ENCODE measurements at places on chromosomes 2 and 18.
A peak's percentile ranks its signal among the peaks of the same experiment; 100 is the strongest.

- no peak for DNase-seq
Observed at GRCh38 chr2:208827109-208827508, 420.5 kb downstream of the PTH2R start.

GRCh38 chr2:127397568-127398238 is 9.9 kb upstream of the MAP3K2 start:
- no peak for DNase-seq

DNA sequence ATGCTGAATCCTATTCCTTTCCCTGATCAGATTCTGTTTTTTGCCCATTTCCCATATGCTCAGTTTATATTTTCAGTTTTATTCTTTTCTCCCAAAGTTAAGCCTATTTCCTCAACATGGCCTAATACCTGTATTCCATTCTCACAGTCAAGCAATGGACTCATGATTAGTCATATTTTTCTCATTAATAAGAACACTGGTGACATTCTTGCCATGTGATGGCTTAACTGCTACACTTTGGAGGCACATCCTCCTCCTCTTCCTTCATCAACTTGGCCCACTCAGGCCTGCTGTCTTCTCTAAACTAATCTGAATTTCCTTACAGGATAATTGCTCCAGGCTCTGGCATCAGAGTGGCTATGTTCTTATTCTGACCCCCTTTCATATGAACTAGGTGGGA is 679.2 kb downstream of the NYAP2 start:
- DNase-seq: no peak

DNA sequence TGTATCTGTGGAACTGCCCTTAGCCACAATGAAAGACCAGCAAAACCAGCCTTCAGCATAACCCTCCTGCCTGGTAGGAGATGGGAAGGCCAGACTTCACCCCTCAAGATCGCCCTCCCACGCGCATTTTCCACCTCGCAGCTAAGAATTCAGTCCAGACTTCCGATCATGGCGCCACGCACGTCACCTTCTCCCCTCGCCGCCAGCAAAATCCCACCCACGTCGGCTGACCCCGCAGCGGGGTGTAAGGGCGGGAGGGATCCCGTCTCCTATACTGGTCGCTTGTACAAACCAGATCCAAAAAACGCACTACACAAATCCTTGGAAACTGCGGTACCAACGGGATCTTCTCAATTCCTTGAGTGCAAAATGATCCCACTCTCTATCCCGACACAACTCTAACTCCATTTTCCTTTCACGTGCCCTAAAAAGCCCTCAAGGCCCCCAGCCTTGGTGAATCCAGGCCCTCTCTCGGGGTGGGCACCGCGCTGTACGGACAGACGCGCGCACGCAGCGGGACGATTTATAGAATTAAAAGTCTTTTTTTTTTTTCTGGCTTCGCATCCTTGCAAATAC is 1.0 kb upstream of the BMPR2 start:
- peak; percentile 39 for DNase-seq

DNA sequence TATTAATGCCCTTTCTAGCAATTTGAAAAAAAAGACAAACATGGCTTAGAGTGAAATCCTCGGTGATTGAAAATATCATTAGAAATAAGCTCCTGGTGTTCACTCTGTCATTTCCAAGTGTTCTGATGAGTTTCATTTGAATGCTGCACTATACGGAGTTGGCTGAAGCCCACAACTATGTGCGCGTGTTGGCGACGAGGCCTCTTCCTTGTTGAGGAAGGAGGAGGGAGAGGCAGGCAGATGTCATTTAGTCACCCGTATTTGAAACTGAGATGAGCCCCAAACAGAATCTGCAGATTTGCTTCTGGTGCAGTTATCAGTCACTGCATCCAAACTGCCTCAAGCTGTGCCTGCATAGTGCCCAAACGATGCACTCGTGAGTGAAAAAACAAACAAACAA is 23.5 kb upstream of the SKOR2 start:
- DNase-seq: no peak

- no peak for DNase-seq
Observed at GRCh38 chr2:162282765-162283425, 35.6 kb downstream of the IFIH1 start.

GRCh38 chr2:174051741-174052583 is 86.8 kb upstream of the SP3 start:
- no peak for DNase-seq

DNA sequence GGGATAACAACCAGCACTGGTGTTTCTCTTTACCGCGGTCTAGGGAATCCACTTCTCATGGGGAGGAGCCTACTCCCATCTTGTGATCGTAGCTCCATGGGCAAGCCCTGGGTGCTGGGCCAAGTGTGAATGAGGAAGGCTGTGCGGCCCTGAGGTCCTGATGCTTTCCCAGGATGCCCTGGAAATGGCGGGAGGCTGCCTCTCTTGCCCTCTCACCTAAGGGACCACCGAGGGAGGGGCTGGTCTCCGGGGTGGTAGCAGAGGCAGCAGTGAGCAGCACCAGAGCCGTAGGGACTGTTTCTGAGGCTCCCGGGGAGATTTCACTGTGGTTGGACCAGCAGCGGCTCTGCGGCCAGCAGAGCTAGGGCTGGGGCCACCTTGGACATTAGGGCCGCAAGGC is 15.5 kb upstream of the NPPC start:
- no peak for DNase-seq

- DNase-seq: no peak
Observed at GRCh38 chr2:61371027-61371426, 99.9 kb downstream of the USP34 start.

- DNase-seq: no peak
Observed at GRCh38 chr2:236843161-236843968, 242.3 kb upstream of the COPS8 start.

- DNase-seq: no peak
Observed at GRCh38 chr2:14424478-14425390, 207.8 kb upstream of the LRATD1 start.

DNA sequence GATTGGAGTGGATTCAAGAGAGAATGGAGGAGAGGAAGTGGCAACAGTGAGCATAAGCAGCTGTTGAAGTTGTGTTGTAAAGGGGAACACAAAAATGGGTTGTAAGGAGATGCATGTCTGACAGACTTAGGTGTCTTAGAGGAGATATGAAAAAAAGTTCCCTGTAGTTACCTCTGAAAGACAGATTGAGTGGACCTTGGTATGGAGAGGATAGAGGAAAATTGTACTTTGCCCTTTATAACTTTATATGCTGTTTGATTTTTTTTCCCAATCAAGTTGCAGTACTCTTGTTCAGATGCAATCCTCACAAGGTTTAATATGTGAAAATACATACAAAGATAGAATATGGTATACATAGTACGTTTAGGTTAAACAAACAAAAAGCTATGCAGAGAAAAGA is 73.6 kb downstream of the LYPD6B start:
- DNase-seq: no peak
